ENCODE measurements at places on chromosomes 13 and 19.

- no peak for DNase-seq
Measured at GRCh38 chr19:45976178-45976577, 2.5 kb upstream of the NOVA2 start.

GRCh38 chr19:19502808-19503602 lies 12.3 kb downstream of the TSSK6 start:
- no peak for DNase-seq

GRCh38 chr19:42132851-42133528 lies 744 bp upstream of the POU2F2 start:
- DNase-seq = peak; percentile 45

DNA sequence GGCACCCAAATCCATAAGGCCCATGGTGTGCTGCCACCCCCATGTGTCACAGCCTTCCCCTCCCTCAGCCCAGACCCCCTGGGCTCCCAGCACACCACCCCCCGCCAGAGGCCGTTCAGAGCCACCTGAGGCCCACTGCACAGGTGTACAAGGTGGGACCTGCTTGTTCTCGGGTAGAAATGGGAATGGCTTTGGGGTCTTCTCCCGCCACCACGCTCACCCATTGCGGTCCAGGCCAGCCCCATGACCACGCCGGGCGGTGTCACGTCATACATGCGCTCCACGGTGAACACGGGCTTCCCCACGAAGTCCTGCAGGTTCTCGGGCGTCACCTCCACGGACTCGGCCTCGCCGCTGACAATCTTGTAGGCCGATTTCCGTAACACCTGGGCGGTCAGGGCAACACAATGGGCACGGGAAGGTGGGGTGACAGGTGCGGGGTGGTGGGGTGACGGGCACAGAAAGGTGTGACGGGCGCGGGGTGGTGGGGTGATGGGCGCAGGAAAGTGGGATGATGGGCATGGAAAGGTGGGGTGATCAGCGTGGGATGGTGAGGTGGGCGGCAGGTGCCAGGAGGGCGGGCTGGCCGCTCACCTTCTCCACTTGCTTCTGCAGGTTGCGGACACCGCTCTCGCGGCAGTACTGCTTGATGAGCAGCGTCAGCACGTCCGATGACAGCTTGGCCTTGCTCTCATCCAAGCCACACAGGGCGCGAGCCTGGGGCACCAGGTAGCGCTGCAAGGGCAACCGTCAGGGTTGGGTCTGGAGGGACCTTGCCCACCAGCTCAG lies 4.3 kb downstream of the RPL36 start:
- DNase-seq = no peak

DNA sequence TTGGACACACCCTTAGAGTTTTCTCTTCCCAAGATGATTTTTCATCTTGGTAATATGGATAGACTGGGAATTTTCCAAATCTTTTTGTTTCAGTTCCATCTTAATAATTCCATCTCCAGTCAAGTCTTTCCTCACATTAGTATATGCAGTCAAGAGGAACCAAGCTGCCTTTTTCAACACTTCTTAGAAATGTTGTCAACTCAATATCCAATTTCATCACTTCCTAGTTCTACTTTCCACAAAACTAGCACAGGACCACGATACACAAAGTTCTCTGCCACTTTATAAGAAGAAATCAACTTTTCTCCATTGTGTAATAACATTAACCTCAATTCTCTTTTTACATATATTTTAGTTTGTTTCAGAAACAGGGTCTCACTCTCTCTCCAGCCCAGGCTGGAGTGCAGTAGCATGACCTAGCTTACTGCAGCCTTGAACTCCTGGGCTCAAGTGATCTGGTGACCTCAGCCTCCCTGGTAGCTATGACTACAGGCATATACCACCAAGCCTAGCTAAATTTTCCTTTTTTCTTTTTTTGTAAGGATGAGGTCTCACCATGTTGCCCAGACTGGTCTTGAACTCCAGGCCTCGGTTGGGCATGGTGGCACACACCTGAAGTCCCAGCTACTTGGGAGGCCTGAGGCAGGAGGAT lies 15.5 kb downstream of the ZNF443 start:
- no peak for DNase-seq

DNA sequence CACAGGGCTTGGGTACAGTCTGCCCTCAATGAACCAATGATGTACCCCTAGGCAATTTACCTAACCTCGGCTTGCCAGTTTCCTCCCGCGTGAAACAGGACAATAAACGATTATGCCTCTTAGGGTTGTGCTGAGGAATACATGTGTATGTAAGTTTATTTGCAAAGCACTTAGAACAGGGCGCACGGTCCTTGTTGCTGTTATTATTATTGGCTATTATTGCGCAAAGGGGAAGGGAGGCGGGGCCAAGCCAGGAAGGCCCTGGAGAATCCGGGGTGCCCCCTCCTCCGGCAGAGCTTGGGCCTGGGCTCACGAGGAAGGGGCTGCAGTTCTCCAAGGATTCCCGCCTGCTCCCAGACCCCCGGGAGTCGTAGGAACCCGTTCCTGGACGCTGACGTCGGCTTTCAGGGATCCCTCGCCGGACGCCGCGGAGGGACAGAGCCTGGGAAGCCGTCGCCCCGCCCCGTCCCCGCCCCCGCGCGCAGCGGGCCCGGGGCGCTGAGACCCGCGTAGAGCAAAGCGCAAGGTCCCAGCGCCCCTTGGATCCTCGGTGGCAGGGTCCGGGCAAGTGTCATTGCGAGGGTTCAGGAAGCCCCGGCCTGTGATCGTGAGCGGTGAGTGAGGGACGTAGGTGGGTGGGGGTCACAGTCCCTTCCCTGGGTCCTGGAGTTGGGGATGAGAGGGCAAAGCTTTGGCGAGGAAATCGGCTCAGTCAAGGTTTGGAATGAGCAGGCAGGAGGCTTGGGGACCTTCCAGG lies at the start of gene TMEM91:
Gene TMEM91 (plus strand): TSS at position 293 of the 757 bp plus-strand sequence. CDS start 1,777 bp downstream, outside the sequence.
- DNase-seq = no peak

DNA sequence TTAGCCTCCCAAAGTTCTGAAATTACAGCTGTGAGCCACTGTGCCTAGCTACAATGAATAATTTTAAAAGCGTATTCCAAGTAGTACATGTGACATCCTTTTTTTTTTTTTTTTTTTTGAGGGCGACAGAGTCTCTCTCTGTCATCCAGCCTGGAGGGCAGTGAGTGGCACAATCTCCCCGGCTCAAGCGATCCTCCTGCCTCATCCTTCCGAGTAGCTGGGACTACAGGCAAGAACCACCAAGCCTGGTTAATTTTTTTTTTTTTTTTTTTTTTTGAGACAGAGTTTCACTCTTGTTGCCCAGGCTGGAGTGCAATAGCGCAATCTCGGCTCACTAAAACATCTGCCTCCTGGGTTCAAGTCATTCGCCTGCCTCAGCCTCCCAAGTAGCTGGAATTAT lies 3.8 kb upstream of the PRR12 start:
- no peak for DNase-seq

GRCh38 chr13:39875111-39875987 lies 219.9 kb downstream of the COG6 start:
- DNase-seq = peak; percentile 57

DNA sequence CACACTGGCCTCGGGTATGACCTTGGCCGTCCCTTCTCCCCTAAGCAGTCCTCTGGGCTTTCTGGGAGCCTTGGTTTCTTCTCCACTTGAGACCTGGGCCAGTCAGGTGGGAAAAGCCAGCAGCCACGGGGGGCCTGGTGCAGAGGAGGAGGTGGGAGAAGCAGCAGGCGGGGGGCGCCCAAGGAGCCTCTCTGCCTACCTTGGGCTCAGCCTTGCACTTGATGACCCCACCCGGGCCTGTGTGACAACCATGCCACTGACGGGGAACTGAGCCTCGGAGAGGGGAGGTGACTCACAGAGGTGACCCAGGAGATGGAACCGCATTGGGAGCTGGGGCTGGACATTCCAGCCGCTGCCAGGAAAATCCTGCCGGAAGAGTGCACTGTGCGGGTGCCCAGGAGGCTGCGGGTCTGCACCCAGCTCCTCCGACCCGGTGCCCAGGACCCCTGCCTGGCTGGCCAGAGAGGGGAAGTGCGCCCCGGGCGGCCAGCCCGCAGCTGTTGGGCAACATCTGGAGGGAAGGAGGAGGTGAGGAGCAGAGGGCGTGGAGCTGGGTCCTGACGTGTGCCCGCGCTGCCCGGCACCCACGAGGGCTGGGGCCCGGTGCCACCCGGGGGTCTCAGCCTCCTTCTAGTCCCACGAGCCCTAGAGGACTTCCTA lies 23.4 kb upstream of the SLC7A10 start:
- DNase-seq = no peak

DNA sequence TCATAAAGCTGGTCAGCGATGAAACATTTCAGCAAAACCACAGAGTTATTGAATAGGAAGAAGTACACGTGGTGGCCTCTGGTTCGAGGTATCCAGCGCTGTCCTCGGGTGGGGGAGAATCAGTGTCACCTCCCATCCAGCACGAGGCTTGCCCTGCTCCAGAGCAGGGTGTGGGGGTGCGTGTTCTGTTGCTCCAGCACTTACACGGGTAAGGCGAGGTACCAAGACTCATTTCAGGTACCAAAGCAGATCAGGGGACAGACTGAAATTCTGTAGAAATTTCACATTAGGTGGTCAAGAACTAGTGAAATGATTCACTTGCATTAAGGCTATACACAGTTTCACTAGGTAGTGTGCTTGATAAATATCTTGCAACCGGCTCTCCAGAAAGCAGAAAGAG lies 164.2 kb upstream of the SOX1 start:
- no peak for DNase-seq

DNA sequence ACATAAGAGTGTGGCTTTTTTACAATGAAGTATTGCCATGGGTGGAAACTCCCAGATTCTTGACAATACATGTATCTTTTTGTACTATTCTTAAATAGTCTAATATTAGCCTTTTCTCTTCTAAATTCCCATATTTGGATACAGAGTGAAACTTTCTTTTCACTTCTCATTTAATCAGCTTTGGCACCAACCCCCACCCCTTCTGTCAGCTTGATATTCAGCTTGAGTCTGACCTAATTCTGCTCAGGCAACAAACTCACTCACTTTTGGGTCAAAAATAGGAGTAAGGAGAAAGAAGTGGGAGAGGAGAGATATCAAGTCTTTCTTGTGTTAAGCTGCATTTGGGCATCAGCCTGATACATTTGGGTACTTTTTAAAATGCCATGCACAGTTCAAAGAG lies 397.5 kb downstream of the COG6 start:
- DNase-seq = no peak

DNA sequence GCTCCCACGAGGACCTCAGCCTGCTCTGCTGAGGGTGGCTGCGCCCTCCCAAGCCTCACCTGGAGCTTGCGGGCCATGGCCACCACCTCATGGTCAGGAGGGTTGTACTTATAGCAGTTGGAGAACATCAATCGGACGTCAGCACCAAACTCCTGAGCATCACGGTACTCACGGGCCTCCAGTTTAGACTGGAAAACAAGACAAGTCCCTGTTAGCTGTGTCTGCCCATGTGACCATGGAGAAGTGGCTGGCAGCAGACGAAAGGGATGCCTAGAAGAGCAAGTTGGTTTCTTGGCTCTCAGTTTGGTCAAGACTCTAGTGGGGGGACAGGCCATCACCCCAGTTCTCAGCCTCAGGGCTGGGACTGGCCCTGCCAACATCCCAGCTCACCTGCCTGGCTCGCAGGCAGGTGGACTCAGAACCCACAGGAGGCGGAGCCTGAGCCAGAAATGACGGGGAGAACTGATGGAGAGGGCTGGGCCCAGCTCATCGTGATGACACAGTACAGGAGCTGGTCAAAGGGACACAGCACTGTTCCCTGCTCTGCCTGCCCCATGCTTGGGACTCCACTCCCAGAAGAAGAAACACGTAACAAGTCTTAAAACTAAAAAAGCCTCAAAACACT lies 31.2 kb upstream of the EPHX3 start:
- no peak for DNase-seq

- no peak for DNase-seq
Measured at GRCh38 chr19:45515081-45515624, 7.9 kb downstream of the VASP start.

GRCh38 chr13:24103782-24104372 lies 56.6 kb upstream of the SPATA13 start:
- peak; percentile 16 for DNase-seq

DNA sequence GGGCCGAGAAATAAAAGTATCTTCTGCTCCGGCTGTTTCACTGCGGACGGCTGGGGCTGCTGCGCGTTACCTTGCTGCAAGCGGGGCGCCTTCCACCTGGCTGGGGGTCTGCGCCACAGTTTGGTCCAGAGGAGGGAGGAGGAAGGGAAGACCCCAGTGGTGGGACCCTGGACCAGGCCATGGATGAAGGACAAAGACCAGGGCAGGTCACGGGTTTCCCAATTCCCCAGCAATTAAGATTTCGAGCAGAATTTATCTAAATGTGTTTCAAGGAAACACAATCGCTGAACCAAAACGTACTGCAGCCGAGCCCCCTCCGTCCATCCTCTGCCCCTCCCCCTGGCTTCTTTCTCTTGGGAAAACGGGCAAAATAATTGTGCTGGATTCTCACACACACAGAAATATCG lies 2.9 kb downstream of the SOX1 start:
- no peak for DNase-seq

DNA sequence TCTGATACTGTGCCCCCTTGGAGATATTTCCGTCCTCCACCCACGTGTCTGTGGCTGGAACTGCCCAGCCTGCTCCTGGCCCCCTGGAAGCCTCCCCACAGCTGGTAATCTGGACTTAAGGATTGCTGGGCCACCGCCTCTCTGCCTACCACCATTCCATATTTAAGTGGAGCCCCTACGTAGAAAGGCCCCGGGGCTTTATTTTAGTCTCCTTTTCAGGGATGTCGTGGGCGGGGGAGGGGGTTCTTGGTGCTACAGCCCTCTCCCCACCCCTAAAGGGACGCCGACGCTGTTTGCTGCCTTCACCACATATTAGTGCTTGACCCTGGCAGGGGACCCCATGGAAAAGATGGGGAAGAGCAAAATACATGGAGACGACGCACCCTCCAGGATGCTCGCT lies 2.7 kb upstream of the NOP53 start:
- peak; percentile 42 for DNase-seq

- no peak for DNase-seq
Measured at GRCh38 chr13:111119966-111120365, 4.9 kb downstream of the ARHGEF7 start.

- DNase-seq = peak; percentile 31
Measured at GRCh38 chr13:101698400-101698799, 245.9 kb downstream of the ITGBL1 start.

- DNase-seq = no peak
Measured at GRCh38 chr13:50991579-50992521, 82.3 kb downstream of the RNASEH2B start.

DNA sequence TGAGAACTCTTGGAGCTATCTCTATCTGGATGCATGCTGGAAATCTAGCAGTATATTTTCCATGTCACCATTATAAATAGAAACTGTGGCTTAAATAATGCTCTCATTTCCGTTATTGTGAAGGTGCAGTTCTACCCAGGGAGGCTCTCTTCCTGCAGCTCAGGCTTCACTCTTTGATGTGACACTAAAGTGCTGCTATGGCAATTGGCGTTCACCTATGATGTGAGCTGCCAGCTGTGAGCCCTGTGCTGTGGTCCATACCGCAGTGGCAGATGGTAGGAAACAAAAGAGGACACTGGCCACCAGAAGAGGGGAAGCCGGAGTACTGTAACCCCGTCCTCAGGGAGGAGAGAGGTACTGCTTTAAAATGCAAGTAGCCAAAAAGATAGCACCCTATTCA lies 40.6 kb upstream of the ZNF681 start:
- DNase-seq = no peak

DNA sequence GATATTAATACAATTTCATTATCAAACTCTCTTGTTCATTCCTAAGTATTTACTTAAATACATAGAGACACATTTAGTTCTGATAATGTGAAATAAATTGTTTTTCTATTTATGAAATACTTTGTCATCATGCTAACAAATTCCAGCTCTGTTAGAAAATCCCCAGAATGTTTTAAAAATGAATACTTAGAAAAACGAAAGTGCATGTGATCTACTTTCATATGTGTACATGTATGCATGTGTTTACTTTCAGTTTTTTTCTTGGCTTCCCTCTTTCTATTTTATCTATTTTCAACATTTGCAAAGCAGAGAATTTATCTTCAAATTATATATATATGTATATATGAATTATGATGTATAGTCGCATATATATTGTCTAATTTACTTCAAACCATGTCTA lies 1110.0 kb upstream of the PCDH20 start:
- no peak for DNase-seq
